ENCODE measurements at places on chromosomes 16 and 17.
A peak's percentile ranks its signal among the peaks of the same experiment; 100 is the strongest.

GRCh38 chr17:67041941-67042899 lies 2.1 kb upstream of the CACNG1 start:
- DNase-seq = no peak

DNA sequence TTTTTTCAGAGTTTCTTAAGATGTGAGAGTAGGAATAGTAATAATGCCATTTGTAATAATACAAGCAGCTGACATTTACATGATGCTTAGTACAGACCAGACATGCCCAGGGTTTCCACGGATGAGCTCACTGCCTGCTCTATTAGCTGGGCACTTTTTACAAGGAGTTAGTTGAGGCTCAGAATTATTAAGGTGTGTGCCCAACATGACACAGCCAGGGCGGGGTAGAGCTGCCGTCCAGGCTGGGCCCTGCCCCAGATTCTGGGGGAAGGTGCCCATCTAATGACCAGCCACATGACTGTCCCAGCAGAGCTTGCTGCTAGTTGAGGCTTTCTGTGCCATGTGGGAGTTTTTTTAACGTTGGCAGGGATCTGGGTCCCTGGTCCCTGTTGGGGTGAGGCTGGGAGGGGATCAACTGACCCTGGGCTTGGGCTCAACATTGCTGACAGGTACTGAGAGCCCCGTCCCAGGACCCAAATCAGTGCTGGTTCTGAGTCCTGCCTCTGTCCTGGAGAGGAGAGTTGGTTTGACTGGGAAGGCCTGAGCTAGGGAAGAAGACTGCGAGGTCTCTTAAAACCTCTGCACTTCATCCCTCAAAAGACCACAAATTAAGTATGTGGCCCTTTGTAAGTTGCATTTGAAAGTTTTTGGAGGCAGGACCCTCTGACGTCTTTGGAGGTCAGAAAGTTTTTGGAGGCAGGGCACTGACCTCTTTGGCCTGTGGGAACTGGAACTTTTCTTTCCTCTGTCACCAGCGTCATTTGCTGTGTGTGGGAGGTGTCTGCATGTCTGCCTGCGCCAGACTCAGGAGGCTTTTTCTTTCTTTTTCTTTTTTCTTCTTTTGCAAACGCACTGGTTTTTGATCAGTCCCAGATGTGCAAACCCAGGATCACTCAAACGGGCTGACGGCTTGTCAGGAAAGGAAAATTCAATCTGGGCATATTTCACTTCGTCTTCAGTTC lies 2.2 kb downstream of the CRISPLD2 start:
- DNase-seq = no peak

DNA sequence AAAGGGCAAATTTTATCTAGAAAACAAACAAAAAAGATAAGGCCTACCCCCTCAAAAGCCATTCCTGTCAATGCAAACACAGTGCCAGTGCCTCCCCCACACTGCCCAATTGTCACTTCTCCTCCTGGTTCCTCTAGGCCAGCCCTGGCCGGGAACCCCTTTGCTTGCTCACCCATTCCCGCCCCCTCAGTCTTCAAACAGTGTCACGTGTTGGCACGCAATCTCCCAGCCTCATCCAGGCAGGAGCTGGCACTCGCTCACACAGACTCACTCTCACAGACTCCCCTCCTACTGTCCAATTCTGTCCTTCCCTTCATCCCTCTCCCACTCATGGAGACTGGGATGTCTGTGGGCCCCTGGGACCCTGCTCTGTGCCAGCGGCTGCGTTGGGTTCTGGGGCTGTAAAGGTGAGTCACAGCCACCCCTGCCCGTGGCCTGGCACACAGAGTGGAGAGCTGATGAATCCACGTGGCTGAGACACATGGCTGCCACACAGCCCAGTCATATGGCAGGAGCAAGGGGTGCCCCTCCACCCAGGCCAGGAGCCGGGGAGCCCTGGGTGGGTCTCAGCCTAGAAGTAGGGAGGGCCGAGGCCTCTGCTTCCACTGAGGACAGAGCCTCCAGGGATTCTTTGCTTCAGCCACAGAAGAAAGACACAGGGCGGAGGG lies 54.8 kb downstream of the VAC14 start:
- peak; percentile 93 for DNase-seq

DNA sequence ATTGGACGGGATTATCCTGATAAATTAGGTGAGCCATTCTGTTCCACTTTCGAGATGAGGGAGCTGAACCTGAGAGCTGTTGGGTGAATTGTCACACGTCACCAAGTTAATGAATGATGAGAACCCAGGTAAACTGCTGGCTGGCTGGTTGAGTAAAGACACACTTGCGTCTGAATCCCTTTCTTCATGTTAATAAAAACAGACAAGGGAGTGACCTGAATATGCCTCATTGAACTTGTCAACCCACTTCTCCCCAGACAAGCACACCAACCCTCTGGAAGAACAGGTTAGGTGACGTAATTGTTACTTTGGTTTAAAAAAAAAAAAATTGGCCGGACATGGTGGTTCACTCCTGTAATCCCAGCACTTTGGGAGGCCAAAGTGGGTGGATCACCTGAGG lies 400.9 kb upstream of the CDH5 start:
- no peak for DNase-seq

GRCh38 chr17:47957591-47958490 lies at the start of gene PRR15L:
PRR15L (minus strand) TSS chr17:47957883; CDS start chr17:47953234, 4,649 bp downstream.
- DNase-seq = no peak

DNA sequence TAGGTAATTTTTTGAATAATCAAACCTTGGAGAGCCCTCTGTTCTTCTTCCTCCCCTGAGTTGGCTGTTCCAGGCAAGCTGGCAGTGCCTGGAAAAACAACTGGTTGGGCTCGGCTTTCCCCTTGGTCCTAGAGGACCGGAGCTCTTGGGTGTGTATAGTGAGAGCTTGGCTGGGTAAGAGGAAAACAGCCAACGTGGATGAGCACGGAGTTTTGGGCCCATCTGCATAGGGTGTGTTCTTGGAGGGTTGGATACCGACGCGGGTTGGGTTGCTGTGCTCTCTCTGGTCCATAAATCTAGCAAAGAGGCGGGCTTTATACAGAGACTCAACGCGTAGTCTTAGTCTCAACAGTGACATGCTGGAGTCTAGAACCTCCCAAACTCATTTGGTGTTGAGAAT lies 23.2 kb downstream of the ITGB3 start:
- DNase-seq = no peak

GRCh38 chr17:21756856-21757619 lies 64.7 kb downstream of the KCNJ18 start:
- peak; percentile 67 for DNase-seq

DNA sequence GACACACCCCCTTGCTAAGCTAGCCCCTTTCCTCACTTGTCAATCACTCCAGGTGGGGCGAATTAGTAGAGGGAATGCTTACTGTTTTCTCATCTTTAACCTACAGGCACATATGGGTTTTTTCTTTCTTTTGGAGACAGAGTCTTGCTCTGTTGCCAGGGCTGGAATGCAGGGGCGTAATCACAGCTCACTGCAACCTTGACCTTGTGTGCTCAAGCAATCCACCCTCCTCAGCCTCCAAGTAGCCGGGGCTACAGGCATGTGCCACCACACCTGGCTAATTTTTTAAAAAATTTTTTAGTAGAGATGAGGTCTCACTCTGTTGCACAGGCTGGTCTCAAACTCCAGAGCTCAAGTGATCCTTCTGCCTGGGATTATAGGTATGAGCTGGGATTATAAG lies 38.7 kb upstream of the RHBDL3 start:
- DNase-seq = no peak

DNA sequence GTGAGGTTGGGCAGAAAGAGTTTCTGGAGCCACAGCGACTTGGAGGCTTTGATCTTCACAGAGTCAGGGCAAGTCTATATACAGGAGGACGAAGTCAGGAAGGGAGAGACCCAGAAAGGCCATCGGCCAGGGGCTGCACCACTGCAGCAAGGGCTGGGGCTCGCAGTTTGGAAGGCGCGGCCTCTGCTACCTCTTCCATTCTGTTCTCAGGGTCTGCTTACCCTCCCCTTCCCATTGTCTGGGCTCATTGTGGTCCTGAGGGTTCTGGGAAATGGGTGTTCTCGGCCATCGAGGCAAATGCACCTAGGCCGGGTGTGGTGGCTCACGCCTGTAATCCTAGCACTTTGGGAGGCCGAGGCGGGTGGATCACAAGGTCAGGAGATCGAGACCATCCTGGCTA lies 16.0 kb downstream of the ST6GALNAC1 start:
- DNase-seq = no peak

- DNase-seq = no peak
Measured at GRCh38 chr17:76255801-76256429, 9.2 kb upstream of the UBALD2 start.

DNA sequence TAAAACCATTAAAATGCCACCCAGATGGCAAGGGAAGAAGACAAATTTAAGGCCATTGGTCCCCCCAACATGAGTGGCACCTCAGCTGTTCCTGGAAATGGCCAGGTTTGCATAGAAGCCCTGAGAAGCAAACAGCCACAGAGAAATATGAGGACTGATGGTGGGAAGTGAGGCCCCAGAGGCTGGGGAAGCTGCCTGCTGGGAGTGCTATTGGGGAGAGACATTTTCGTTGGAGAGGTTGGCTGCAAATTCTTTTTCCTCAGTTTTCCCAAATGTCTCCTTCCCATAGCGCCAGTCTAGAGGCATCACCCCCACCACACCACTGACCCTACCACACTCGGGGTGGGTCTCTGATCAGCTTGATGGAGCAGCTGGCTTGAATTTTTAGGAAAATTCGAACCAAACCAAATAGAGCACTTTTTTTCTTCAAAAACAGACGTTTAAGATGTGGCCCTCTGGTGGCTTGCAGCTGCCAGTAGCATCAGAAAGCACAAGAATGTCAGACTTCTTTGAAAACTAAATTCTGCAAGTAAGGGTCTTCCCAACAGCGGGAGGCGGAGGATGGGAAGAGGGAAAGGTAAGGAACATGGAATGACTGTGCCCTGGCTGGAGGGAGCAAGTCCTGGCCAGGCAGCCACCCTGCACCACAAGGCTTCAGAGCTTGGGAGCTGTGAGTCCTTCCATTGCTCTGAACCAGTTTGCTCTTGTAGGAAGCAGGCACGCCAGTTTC lies 13.2 kb upstream of the SLC12A3 start:
- no peak for DNase-seq

GRCh38 chr17:7977039-7977438 lies 25.4 kb upstream of the GUCY2D start:
- DNase-seq = no peak

DNA sequence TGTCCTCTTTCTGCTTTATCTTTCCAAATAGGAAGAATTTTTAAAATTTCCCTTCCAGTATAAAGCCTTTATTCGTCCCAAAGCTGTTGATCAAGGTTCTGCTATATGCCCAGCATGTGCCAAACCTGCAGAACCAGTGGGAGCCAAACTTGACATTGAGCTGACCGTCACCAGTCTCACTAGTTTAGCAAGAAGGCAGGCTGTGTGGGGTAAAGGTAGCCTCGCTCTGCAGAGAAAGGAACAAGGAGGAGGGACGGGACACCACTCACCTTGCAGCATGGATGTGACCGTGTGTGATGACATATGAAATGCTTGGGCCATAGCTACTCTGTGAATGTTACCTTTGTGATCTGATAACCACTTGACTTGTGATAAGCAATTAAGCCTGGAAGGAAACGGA lies 392.2 kb downstream of the CPPED1 start:
- DNase-seq = peak; percentile 14

- no peak for DNase-seq
Measured at GRCh38 chr17:82367724-82368524, 3.6 kb upstream of the UTS2R start.

- DNase-seq = no peak
Measured at GRCh38 chr17:17425591-17425990, 51.2 kb upstream of the MED9 start.
